ENCODE measurements at places on chromosomes 4 and X.

GRCh38 chr4:19010761-19011160 is 989.2 kb upstream of the LCORL start:
- DNase-seq: no peak

GRCh38 chrX:98548519-98548918 is 1664.8 kb downstream of the RPA4 start:
- DNase-seq: no peak

DNA sequence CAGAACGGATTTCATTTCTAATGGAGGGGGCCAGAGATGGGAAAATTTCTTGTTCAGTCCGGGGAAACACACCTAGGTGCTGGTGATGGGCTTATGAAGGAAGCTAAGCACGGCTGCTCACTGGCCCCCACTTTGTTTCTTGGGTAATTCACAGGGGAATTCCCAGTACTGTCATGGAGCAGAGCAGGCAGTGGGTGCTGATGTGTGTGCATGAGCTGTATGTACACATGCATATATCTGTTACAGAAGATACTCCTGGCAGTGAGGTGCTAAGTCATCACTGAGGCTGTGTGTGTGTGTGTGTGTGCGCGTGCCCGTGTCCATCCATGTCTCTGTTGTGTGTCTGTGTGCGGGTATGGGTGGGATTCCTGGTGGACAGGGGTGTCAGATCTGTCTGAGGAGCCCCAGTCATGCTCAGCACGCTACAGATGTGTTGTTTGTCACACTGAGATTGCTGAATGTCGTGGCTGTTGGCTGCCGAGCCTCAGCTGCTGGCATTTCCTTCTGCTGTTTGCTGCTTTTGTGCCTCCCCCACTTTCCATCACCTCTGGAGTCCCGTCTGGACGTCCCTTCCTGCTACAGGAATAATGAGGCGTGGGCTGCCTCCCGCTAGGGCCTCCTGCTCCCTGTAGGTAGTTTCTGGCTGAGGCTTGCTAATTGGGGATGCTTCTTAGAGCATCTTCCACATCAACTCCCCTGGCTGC is 53.3 kb downstream of the JADE1 start:
- DNase-seq: no peak

- DNase-seq: no peak
These were observed 171.1 kb upstream of the TET2 start for GRCh38 chr4:104975617-104976016.

- DNase-seq: no peak
These were observed 62.6 kb downstream of the TTC29 start for GRCh38 chr4:146883070-146883469.

- no peak for DNase-seq
These were observed at the start of gene G6PD for GRCh38 chrX:154546354-154547244. Gene G6PD (minus strand): TSS chrX:154546846. CDS start chrX:154546155, 691 bp downstream.

GRCh38 chrX:110015032-110015431 is 12.1 kb downstream of the TMEM164 start:
- no peak for DNase-seq

DNA sequence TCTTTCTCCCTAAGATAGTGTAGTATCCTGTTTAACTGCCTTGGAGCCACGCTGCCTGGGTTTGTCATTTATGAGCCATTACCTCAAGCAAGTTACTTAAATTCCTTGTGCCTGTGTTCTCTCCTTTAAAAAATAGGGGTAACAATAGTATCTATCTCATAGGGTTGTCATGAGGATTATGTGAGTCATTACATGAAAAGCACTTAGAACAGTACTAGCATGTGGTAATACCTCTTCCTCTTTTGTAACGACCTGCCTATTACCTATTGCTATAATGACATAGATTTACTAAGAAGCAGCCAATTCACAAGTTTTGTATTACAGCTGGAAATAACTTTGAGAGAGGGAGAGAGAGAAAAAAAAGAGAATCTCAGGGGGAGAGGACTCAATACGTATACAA is 834.7 kb downstream of the RAPGEF2 start:
- no peak for DNase-seq

DNA sequence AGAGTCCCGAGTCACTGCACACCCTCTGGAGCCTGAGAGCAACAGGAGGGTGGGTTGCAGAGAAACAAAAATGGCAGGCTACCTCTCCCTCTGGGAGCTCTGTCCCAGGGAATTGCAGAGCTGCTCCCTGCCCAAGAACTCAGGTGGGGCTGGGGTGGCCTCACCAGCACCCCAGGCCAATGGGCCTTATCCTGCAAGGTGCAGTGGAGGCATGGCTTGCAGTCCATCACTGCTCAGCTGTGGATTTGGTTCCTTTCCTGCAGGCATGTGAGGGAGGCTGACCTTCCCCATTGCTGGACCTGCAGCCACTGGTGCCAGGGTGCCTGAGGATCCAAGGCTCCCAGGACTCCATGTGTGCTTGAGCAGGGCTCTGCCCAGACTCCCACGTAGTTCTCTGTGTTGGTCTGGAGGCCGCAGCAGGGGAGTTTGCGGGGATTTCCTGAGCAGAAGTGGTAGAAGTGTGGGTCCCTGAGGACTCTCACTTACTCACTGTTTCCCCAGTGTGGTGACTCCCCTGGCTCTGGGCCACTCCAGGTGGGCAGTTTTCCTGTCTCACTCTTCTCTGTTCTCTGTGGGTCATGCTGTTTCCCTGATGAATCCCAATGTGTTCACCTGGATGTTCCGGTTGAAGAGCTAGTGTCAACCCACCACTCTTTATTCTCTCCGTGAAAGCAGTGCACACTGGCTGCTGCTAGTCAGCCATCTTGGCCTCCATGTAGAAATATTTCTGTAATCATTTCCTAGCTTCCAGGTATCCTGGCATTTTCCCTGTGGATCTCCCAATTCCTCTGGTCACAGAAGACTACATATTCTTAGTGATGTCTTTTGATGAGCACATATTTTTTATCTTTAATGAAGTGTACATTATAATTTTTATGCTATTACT is 82.3 kb downstream of the ARHGAP24 start:
- no peak for DNase-seq

DNA sequence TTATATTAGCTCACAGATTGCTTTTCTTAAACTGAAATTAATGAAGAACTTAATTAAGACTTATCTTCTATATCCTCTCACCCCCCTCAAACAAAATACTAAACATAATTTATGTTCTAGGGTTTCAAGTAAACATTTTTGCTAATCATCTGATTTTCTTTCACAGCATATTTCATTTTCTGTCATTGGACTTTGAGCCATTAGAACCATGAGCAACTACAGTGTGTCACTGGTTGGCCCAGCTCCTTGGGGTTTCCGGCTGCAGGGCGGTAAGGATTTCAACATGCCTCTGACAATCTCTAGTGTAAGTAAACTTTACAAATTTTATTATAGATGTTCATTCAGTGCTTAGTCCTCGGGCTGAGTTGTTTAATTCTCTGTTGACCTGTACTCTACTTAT is 3.3 kb downstream of the PDLIM5 start:
- peak; percentile 88 for DNase-seq

GRCh38 chrX:38357747-38358673 is 5.6 kb downstream of the OTC start:
- no peak for DNase-seq

- DNase-seq: no peak
These were observed 5.3 kb upstream of the COPS4 start for GRCh38 chr4:83029688-83030087.

- no peak for DNase-seq
These were observed 26.2 kb downstream of the ARAP2 start for GRCh38 chr4:36218121-36218520.

DNA sequence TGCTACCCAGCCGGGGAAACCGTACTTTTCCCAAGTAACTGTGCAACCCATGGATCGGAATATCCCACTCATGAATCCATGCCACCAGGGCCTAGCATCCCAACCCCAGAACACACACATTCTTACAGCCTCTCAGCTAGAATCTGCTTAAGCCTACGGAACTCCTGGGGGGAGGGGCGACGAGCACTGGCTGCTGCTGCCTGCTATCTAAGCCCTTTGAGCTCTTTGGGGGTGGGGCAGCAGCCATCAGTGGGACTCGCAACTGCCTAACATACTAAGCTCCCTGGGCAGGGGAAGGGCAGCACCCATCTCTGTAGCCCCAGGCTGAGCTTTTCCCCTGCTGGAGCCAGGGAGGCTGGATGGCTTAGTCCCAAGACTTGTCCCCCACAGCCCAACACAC is 28.6 kb downstream of the NUDT10 start:
- no peak for DNase-seq

DNA sequence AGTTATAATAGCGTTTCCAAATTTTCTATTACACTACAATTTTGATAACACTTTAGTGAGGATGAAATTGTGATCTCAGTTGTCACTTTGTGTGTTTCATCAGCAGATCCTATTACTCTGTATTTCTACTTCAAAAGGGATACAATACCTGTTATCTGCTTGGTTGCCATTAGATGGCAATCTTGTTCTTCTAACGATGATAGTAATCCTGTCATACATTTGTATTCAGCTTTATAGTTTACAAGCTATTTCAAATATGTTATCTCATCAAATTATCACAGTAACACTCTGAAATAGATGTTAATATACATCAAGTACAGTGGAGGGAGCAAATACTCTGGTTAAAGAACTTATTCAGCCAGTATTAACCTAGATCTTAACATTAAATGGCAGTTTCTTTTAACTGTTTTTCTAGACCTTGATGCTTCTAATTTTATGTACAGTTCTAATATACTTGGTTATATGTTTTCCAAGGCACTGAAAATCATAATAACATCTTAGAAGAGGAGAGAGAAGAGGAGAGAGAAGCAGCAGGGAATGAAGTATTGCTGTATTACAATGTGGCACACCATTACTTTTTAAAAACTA is 292.0 kb downstream of the CCSER1 start:
- peak; percentile 38 for DNase-seq

DNA sequence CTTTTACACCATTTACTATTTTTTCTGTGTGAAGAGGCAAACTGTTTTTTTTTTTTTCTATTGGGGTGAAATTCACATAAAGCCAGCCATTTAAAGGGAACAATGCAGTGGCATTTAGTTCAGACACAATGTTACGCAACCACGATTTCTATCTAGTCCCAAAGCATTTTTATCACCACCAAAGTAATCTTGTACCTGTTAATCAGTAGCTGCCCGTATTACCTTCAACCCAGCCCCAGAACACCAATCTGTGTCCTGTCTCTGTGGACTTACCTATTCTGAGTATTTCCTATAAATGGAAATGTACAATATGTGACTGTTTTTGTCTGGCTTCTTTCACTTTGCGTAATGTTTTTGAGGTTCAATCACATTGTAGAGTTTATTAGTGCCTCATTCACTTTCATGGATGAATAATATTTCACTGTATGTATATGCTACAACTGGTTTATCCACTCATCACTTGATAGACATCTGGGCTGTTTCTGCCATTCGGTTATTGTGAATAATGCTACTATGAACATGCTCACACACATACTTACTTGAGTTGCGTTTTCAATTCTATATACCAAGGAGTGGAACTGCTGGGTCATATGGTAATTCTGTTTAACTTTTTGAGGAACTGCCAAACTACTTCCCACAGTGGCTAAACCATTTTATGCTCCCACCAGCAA is 116.2 kb downstream of the CDS1 start:
- peak; percentile 63 for DNase-seq

GRCh38 chr4:180571516-180572055 is 1671.6 kb upstream of the TENM3 start:
- DNase-seq: no peak

- no peak for DNase-seq
These were observed 39.3 kb downstream of the ING2 start for GRCh38 chr4:183544109-183544508.

DNA sequence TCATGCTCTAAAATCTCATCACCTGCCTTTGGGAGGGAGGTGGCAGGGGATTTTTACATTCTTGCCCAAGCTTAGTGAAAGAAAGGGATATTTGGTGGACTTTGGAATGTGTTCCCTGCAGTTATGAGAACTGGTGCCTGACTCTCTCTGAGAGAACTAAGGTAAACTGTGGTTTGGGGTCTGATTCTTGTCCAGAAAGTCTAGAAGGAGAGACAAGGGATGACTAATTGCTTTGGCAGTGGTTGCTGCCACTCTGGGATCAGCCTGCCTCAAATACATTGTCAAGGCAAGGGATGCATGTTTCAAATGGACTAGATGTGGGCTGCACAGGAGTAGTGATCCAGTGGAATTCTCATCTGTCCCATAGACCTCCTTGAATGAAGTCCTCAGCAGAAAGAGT is 115.2 kb downstream of the DDIT4L start:
- DNase-seq: no peak

- no peak for DNase-seq
These were observed 63.2 kb downstream of the ANAPC10 start for GRCh38 chr4:145034727-145035211.

GRCh38 chrX:54494166-54494988 is 1.7 kb downstream of the FGD1 start:
- no peak for DNase-seq

GRCh38 chr4:184596044-184596616 is 53.1 kb downstream of the CASP3 start:
- no peak for DNase-seq

- no peak for DNase-seq
These were observed 174.7 kb downstream of the GC start for GRCh38 chr4:71609167-71609566.

GRCh38 chr4:138305050-138305449 is 62.9 kb upstream of the SLC7A11 start:
- DNase-seq: no peak

- DNase-seq: peak; percentile 24
These were observed 46.7 kb upstream of the IL2 start for GRCh38 chr4:122503214-122503613.

- peak; percentile 5 for DNase-seq
These were observed 1.1 kb downstream of the MECP2 start for GRCh38 chrX:154096140-154097002.

GRCh38 chrX:17167915-17168314 is 207.1 kb upstream of the NHS start:
- DNase-seq: no peak

DNA sequence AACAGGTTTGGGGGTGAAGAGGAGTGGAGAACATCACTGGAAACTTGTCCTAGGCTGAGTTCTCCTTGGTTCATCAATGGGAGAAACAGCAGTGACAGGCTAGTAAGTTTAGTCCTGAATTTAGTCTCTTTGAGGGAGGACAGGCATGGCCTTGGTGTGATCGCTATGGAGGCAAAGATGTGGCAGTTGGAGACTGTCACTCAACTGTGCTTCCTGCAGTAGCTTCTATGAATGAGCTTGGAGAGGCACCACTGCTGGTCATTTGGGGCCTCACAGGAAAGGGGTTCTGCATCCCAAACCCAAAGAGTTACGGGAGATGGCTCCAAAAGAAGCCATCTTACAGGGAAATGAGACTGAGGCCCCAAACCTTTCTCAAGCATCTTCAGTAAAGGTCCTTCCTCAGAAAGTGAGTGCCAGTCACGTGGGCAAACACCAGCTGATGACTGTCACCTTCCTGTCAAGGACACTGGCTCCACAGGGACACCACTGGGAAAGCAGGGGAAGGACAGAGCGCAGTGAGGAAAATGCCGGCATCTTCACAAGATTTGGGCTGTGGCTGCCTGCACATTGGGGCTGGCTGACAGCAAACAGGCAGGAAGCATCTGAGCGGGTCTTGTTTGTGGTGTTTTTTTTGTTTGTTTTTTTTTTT is 7.2 kb downstream of the MRFAP1 start:
- no peak for DNase-seq

DNA sequence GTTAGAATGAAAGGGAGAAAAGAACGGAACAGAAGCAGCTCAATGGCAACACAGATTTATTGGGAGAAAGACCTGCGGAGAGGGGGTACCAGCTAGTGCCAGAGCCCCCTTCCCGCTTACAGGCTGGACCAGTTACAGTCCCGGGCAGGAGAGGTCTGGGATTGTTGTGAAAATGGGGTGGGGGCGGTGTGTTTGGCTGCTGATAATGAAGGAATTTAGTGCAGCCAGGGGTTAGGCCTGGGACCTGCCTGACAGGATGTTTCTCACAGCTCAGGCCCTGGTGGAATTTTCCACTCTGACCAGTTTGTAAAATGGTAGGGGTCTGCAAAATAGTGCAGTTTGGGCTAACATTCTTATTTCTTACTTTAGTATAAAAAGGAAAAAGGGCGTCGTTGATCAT is 75.4 kb upstream of the SPIN4 start:
- DNase-seq: no peak
